ENCODE measurements at places on chromosomes 16 and 17.

DNA sequence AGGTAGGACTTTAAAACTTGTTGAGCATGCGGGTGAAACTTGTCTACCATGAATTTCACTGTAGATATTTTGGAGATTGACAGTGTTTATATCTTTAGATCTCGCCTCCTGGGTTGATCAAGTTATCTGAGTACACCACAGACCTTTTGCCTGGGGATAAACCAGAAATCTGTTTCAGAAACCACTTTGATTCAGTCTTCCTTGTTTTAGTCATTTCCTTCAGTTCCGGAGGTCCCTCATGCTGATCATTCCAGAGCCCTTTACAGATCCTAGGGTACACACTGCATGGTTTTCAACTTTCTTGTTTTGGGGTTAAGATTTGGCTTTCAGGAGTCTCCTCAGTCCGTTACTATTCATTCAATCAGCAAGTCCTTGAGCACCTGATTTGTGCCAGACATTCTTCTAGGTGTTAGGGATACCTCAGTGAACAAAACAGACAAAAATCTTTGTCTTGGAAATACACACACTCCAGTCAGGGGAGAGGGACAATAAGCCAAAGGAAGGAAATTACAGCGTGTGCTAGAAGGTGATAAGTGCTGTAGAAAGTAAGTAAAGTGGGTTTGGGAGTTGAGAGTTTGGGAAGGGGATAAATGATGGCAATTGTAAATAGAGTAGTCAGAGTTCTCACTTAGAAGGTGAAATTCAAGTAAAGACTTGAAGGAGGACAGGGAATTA lies 12.2 kb downstream of the NOD2 start:
- no peak for DNase-seq

DNA sequence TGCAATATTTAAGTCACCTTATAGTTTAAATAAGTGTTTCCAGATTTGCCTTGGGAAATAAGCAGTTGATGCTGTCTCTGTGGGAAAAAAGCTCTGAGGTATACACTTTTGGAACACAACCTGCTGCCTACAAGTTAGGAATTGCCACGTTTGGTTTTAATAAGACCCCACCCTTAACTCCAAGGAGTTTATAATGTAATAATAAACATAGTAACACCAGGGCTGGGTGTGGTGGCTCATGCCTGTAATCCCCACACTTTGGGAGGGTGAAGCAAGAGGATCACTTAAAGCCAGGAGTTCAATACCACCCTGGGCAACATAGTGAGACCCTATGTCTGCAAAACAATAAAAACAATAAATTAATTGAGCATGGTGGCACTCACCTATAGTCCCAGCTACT lies 15.9 kb upstream of the SMG1 start:
- no peak for DNase-seq

DNA sequence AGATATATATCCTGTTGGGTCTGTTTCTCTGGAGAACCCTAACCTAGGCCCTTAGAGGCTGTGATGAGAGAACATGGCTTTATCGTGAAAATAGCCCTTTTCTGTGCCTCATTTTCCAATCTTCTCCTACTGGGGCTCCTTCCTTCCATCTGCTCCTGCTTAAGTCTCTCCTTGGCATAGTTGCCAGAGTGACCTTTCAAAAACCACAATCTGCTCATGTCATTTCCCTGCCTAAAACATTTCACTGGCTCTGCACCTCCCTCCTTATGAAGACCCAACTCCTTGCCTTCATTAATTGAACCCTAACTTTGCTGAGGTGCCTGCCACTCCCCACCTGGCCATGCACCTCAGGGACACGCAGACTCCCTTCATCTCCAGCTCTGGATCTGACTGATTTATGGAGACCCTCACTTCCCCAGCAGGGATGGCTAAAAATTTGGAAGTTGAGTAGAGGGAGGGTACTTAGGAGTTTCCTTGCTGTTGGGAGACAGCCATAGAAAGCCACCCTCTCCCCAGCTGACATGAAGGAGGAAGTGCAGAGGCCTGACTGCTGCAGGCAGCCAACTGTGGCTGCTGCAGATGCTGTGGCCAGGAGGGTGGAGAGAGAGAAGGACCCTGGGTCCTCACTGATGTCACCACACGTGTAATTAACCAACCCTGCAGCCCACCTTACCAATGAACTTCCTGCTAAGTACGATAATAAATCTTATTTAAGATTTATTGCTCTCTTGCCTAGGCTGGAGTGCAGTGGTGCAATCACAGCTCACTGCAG lies 6.3 kb upstream of the GGA2 start:
- no peak for DNase-seq

- no peak for DNase-seq
Observed at GRCh38 chr17:61627125-61627524, 36.1 kb upstream of the NACA2 start.

- no peak for DNase-seq
Observed at GRCh38 chr16:23578101-23578830, 17.9 kb downstream of the NDUFAB1 start.

- DNase-seq = no peak
Observed at GRCh38 chr17:36657390-36657762, 56.0 kb downstream of the MRM1 start.

GRCh38 chr16:87033021-87033471 lies 284.1 kb downstream of the C16orf95 start:
- no peak for DNase-seq

DNA sequence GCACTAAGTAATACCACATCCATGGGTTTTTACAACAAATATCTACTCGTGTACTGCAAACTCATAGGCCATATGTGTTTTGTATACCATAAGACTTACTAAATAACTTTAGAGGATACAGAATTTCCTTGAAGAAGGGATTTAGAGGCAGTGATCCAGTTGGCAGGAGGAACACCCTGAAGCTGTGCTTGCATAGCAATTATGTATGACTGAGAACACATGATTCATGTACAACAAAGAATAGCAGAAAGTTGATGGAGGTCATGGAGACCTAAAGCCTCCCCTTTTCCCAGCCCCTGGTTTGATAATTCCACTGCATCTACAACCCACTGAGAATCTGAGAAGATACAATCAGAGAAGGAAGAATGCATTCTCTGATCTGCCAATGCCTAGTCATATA lies 83.8 kb upstream of the PMFBP1 start:
- no peak for DNase-seq
